ENCODE measurements at places on chromosomes 2 and 18.

- DNase-seq, result no peak
These were observed 49.7 kb upstream of the NFATC1 start for GRCh38 chr18:79345981-79346380.

DNA sequence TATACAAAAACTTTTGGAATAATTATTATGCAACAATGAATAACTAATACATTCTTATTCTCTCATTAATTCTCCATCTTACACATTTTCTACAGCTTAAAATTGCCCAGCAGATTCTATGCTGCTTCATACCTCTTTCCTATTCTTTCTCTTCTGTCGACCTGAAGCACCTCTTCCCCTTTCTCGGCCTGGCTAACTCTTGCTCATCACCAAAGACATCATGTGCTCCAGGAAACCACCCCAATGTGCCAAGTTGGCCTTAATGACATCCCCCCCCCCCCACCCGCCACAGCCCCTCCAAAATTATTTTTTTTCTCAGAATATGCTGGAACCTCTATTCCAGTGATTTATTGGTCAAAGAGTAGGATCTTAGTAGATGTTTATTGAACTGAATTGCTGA is 43.6 kb downstream of the ZNF521 start:
- DNase-seq, result no peak

GRCh38 chr18:36031903-36032302 is 35.5 kb downstream of the RPRD1A start:
- no peak for DNase-seq

DNA sequence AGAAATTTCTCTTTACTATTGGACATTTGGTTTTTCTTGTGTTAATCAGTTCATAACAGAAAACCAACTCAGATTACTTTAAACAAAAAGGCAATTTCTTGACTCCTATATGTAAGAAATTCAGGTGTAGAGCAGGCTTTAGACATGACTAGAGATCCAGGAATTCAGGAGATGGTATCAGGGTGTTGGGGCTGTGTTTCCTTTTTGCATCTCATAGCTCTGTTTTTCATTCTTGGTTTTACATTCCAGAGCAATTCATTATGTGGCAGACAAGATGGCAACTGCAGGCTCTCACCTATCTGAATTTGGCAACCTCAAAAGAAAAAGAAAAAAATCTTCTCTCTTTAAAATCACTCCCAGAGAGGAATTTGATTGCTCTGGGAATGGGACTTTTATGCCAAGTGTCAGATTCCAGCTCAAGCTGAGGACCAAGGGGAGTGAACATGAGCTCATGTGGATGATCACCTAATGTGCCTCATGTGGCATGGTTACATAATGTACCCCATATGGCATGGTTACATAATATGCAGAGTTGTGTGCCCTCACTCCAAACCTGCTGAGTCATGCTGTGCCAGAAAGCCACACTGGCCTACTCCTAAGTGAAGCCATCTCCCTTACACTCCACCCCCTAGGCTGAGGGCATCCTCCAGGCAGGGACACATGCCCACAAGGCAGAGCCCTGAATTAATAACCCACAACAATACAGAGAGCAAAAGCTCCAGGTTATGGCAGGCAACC is 282.7 kb downstream of the MBD2 start:
- no peak for DNase-seq

- no peak for DNase-seq
These were observed 750 bp downstream of the NPAS2 start for GRCh38 chr2:100820523-100821254.

- no peak for DNase-seq
These were observed 39.7 kb downstream of the KIDINS220 start for GRCh38 chr2:8797682-8798081.

DNA sequence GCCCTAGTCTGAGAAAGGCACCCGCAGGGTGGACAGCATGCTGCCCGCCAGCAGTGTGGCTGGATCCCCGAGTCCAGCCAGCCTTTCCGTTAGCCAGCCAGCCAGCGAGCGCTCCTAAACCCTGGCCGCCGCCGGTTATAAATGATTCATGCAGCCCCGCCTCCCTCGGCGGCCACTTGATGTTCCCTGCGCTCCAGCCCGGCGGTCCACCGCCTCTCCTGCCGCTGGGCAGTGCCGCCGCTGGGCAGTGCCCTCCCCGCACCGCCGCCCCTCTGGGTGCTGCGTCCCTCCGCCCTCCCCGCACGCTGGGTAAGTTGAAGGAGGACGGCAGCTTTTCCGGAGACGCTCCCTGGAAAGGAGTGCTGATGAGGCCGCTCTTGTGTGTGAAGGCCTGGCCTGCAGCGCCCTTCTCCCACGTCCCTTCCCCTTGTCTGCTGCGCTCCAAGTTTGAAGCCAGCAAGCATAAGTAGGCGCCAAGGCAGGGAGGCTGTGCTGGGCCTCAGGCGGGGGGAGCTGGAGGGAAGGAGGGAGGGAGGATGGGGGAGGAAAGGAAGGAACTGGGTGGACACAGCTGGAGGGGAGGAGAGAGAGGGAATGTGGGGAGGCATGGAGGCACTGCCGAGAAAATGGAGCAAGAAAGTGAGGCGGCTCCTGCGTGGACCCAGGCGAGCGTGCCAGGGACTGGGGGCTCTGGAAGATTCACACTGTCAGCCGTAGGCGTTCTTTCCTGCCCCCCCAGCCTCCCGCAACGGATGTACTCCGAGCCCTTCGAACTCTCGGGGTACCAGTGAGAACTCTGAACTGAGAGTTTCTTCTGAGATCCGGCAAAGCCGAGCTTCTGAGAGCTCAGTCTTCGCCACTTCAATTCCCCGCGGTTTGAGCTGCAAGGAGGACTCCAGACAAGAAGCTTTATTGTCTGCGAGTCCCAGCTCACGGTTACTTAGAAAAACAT is 131.9 kb downstream of the GLI2 start:
- DNase-seq, result no peak

DNA sequence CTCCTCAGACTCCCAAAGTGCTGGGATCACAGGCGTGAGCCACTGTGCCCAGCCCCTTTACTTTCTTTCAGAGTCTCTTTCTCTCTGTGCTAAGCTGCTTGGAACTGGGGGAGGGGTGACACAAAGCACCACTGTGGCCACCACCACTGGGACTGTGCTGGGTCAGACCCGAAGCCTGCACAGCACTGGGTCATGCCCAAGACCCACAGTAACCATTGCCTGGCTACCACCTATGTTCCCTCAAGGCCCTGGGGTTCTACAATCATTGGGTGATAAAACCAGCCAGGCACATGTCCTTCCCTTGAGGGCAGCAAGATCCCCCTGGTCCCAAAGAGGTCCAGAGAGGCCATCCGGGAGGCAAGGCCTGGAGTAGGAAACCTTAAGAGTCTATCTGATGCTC is 9.1 kb upstream of the CAB39 start:
- DNase-seq, result no peak

DNA sequence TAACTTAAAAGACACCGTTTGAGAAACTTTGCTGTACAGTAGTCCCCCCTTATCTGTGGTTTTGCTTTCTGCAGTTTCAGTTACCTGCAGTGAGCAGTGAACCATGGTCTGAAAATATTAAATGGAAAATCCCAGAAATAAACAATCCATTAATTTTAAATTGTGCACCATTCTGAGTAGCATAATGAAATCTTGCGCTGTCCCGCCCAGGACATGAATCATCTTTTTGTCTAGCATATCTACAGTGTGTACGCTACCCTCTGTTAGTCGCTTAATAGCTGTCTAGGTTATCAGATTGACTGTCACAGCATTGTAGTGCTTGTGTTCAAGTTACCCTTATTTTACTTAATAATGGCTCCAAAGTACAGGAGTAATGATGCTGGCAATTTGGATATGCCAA is 6.1 kb downstream of the ARPC2 start:
- peak; percentile 52 for DNase-seq

GRCh38 chr2:194674043-194674442 is 983.0 kb upstream of the SLC39A10 start:
- DNase-seq, result no peak

- DNase-seq, result no peak
These were observed 75.4 kb downstream of the GYPC start for GRCh38 chr2:126731353-126731752.

DNA sequence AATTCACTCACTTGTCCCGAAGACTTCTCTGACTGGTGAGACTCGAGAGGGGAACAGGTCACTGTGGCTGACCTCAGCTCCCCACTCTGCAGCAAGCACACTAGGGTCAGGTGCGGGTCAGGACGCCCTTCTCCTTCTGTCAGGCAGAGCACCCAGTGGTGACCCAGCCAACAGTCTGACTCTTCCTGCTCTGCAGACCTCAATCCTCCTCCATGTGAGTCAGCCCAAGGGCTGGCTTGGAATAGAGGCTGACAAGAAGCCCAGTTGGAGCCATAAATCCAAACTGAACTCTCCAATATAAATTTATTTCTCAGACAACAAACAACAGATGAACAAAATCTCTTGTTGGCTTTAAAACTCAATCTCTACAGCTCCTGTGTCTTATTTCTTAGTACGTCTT is 253.1 kb downstream of the SH3BP4 start:
- no peak for DNase-seq

All from CD4-positive, alpha-beta T cell treated with Interleukin-17A for 4 hours (primary cell).